HFFc6 (cell line): ENCODE measurements at places on chromosomes 7 and 10. TPM values are rescaled to one million over a fixed set of nuclear protein-coding genes. Genes with fewer than 3 reads are reported as not detected.

SLC26A5 gene
- total RNA-seq: not detected in 3 replicates

LAMB1 gene
- 113 to 121 TPM (median 121 TPM) in 3 replicates for total RNA-seq

AGBL3 gene
- 0.38 to 1.1 TPM (median 0.80 TPM) in 3 replicates for total RNA-seq

ITPRID1 gene
- not detected in 2 replicates for total RNA-seq

DNA sequence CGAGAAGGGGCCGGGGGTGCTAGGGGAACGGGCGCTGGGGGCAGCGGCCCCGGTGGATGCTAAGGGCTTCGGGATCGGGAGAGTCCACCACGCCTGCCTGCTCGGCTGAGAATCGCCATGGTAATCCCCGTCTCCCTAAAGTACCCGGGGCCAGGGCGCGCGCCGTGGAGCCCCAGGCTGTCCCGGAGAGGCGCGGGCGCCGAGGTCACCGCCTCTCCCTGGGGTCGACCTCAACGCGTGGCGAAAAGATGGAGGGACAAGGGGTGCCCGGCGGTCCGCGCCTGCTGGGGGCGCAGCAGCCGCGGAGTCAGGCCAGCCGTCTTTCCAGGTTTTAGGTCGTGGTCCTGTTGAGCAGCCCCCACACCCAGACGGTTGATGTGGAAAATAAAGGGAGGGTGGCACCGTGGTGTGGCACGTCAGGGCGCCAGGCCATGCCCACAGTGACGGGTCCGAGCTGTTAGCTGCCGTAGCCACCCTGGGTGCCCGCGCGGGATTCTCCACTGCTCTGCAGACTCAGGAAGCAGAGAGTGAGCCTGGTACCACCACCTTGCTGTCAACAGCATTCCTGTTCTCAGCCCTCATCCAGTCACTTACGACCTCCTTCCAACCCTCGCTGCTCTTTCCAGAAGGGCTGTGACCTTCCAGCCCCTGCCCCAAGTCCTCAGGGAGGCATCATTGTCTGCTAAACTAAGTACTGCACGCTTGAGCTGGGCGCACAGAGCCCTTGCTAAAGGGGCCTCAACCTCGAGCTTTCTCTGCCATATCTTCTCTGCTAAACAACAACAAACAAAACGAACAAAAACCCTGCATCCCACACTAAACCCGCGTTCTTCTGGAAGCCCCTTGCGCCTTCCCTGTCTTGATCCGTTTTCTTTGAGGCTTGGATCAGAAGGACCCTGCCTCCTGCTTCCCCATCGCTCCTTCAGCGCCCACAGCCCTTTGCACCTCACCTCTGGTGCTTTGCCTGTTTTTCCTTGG is 666 bp downstream of the SMKR1 start:
- DNase-seq: no peak

GRCh38 chr10:59087486-59087885 is 89.0 kb upstream of the PHYHIPL start:
- no peak for DNase-seq

DNA sequence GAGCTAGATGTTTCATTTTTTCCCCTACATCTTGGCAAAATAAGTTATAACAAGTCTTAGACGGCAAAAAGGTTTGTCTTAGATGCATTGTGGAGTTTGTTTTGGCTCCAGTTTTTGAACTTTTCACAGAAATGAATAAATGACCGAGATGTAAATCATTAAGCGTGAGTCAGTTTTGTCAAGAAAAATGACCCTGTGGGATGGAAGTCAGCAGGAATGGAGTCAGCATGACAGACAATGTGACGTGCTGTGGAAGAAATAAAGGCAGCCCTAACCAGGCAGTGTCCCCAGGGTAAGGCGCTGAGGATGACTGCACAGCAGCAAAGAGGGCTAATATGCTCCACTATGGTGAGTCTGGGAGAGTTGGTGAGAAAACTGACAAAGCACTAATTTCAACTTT is 163.2 kb downstream of the NOC3L start:
- no peak for DNase-seq

- no peak for DNase-seq
Observed at GRCh38 chr7:123792547-123792946, 43.7 kb upstream of the WASL start.

DNA sequence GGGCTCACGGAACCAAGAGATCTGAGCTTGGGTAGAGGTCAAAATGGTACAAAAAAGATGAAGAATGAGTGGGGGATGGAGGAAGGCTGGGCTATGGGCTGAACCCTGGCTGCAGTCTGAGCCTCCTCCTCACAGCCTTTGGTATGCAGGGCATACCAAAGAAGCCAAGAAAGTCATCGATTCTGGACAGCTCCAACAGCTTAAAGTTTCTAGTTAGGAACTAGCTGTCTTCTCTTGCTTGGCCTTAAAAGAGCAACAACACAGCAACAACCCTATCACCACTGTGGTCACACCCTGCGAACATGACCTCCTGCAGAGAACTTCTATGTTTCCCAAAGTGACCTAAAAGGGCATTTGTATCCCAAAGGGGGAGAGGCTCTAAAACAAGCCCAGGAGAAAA is 126.1 kb upstream of the EFCAB10 start:
- peak; percentile 16 for DNase-seq

DNA sequence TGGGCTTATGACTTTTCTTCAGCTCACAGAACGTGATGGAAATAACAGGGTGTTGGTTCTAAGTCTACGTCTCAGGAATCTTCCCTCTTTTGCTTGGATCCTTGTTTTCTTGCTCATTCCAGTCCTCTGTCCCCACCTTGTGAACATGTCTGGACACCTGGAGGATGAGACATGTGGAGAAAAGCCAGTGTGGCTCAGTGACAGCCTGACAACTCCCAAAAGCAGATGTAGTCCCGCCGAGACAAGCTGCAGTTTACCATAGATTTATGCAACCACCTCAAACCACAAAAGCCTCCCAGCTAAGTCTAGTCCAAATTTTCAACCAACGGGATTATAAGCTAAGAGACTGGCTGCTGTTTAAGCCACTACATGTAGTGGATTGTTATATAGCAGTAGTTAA is 476.1 kb downstream of the SH2D4B start:
- DNase-seq: no peak

DNA sequence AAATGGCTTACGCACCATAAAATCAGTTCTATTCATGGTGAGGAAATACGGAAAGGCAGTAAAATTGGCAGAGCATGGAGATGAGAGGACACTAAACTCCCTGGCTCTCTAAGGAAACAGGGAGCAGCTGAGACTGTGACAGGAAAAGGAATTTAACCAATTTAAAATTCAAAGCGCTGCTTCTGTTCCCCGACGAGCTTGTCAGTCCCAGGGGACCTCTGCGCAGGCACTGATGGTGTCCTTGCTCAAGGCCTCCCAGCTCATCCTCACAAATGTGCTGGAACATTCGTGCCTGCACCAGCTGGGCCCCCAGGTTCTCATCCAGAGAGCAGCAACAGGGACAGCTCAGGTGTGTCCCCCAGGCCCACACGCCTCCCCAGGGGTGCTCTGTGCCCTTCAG is 101.4 kb downstream of the MAD1L1 start:
- DNase-seq: no peak

DNA sequence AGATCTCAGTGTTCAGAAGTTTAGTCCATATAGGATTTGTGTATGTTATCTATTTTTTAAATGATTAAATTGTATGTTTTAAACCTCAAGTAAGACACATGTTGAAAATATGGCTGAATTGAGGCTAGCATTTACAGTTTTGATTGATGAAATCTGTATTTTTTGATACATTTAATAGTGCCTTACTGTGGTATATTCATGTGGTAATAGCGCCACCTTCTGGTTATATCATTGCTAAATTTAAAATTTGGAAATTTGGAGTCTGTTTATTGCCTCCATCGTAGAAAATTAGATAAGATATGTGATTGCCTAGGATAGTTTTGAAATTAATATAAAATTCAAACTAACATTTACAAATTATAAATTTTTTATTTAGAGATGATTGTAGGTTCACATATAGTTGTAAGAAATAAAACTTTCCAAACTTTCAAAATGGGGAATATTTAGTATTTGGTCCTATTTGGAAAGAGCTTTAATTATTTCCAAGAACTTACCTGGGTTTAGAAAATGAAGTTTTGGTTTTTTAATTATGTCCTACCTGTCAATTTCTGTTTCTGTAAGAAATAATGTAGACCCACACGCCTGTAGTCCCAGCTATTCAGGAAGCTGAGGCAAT is 19.1 kb upstream of the ARMS2 start:
- DNase-seq: peak; percentile 48

- DNase-seq: no peak
Observed at GRCh38 chr7:21651697-21652096, 108.9 kb downstream of the DNAH11 start.
